ENCODE measurements at places on chromosomes 6 and 20. TPM values are rescaled to one million over a fixed set of nuclear protein-coding genes. Genes with fewer than 3 reads are reported as not detected.

The HMGA1 gene
- 38.5 TPM for total RNA-seq

The SASH1 gene
- 106 TPM for total RNA-seq

The MRPS18A gene
- total RNA-seq = 29.5 TPM

The ABHD16A gene
- total RNA-seq = 36.0 TPM

The MRPL14 gene
- 32.3 TPM for total RNA-seq

The ADGB gene
- total RNA-seq = 0.10 TPM

DNA sequence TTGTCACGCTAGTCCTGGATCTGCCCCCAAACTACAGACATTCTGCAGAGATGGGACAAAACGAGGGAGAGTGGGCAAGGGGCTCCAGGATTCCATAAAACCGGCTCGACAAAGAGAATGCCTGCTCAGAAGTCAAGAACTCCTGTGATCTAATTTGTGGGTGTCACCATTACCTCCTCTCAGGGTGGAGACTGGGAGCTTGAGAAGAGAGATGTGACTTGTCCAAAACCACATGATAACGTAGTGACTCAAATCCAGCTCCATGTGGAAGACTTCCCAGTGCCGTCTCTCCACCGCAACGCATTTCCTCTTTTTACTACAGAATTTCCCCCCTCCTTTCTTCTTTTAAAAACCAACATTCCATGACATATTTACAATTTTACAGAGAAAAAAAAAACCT, 44.3 kb downstream of the TRERF1 start:
- DNase-seq = no peak

DNA sequence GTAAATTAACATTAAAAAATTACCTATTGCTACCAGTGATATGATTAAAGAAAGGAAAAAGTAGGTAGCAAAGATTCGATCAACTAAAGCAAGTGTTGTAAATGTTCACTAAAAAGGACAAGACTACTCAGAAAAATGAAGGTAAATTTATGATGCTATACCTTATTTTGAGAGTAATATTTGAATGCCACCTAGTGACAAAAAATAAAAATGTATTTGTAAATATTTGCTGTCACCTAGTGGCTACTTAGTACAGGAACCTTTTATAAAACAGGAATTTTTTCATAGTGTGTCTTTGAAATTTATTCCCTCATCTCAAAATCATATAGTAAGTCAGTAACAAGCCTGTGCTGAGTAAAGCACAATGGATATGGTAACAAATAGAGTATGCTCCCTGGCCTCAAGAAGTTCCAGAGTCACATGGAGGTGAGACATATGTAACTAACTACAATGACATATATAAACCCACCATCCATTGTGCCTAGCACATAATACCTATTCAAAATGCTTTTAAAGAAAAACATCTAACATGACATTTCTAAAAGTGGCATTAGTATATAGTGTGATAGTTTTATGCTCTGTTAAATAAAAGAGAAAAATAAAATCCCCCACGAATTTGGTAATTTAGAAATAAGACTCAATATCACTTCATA, 193.1 kb upstream of the SIM1 start:
- peak; percentile 7 for DNase-seq

DNA sequence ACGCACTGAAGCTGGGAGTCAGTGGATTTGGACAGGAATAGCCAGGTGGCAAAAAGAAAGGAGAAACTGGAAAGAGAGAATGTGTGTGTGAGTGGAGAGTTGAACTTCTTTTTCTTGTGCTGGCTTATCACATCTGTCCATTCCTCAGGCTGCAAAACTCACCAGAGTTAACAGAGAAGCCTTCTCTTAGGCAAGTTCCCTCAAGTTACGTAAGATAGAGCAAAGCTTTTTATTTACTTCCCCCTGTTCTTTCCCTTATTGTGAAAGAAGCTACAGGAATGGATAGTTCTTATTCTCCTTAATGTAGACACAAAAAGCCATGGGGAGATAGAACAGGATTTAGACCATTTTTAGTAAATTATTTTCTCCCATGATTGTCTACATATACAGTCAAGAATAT, 188.6 kb downstream of the BMP2 start:
- no peak for DNase-seq

DNA sequence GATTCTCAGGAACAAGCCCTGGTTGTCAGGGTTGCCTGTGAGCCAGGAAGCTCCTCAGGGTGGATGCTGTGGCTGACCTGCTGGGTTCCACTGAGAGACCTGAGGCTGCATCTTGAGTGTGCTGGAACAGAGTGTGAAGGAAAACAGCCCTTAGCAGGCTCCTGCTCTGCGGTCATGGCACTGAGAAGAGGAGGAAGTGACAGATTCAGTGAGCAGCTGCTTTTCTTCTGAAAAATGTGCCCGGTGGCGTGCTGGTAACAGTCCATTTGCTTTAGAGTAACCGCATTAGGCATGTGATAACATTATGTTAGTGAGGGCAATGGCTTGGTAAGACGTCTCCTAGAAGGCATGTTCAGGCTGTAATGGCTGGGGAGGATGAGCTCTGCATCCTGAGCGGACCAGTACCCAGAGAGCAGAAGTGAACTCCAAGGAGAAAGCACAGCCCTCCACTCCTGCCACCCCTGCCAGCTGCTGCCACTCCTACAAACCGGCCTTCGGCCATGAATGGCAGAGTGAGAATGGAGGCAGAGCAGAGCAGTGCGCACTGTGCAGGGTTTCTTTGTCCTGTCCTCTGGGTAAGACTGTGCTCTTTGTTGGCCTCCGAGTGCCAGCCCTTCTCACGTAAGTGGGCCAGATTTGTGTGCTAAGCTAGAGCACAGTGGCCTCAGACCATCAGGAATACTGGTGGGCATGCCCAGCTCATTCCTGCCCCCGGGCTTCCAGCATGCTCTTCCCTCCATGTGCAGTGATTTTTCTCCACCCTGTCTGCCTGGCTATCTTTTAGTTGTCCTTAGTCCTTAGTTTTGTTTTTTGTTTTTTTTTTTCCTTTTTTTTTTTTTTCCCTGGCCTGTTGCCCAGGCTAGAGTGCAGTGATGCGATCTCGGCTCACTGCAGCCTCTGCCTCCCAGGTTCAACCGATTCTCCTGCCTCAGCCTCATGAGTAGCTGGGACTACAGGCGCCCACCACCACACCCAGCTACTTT, 98.1 kb upstream of the VSTM2L start:
- no peak for DNase-seq

DNA sequence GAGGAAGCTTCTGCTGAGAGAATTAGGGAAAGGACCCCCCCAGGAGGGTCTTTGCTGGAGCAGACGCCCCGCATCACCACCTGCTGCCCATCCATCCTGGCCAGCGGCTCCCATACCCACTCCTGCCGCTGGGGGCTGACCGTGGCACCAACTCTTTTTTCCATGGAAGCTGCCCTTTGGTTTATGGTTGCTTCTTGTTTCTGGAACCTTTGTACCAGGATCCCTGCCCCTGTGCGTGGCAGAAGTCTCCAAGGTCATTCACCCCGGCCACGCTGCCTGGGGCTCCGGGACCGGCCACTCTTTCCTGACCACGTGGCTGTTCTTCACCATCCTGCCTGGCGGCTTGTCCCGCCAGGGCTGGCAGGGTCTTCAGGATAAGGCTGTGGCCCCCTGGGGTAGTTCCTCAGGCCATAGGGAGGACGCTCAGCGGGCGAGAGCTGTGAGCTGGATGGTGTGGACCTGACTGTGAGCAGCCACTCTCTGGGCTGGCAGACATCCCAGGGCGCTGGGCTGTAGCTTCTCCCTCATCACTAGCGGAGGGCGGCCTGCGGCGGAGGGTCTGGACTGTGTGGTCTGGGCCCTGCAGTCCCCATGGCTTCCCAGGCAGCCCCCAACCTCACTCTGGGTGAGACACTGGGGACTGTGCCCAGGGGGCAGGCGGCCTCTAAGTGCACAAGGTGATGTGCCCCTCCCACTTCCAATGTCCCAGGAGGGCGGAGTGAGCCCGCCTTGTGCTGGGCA, 22.8 kb upstream of the RBBP8NL start:
- no peak for DNase-seq

- no peak for DNase-seq
Observed at GRCh38 chr20:59139998-59140397, 23.6 kb upstream of the ZNF831 start.

DNA sequence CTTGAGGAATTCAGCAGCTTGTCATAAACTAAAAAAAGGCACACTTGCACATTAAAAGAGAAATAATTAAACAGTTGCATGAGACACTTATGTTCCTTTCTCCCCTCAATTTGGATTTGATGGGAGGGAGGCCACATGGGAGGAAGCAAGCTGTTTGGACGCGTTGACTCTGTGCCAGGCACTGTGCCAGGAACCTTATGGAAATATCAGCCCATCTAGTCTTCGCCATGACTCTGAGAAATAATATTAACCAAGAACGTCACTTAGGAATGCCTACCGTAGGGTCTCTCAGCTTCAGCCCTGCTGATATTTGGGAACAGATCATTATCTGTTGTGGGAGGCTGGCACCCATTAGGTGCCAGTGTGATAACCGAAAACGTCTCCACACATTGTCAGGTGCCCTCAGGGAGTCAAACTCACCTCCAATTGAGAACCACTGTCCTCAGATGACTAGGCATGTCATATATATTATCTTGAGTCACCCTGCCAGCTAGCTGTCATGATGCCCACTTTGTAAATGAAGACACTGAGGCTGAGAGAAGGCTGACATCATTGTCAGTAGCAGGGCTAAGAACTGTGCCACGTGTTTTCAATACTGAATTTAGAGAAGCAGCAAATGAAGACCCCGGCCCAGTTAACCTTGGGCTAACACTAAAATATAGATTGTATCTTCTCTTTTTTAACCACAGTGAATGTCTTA, 36.1 kb downstream of the EYA2 start:
- no peak for DNase-seq

- no peak for DNase-seq
Observed at GRCh38 chr6:145212813-145213212, 522.5 kb downstream of the EPM2A start.

GRCh38 chr20:44848254-44849015, 37.1 kb upstream of the YWHAB start:
- no peak for DNase-seq

DNA sequence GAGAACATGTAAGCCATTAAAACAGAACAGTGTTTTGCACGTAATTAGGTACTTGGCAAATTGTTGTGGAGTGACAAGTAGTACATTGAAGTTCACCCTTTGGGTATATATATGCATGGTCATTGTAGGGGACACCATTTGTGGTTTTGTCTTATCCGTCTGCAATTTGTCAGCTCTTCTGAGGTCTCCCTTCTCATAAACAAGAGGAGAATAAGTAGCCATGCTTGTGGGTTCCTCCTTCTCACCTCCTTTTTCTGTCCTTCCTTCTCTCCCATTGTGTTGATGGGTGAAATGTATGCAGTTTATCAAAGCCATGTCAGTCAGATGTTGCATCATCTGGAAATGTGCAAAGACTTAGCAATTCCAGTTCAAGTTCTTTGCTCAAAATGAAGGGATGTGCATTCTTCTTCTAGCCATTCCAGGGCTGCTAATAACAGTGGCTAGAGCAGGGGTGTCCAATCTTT, 70.9 kb downstream of the QKI start:
- no peak for DNase-seq

- DNase-seq = no peak
Observed at GRCh38 chr20:22582964-22583772, 1.2 kb downstream of the FOXA2 start.
